ENCODE measurements at places on chromosomes 7 and 10. TPM values are rescaled to one million over a fixed set of nuclear protein-coding genes. Genes with fewer than 3 reads are reported as not detected.
A peak's percentile ranks its signal among the peaks of the same experiment; 100 is the strongest.

GRCh38 chr7:123366626-123367025 is 166.9 kb upstream of the SLC13A1 start:
- no peaks in the 10 kb centered on the region for H3K27me3 ChIP-seq
- H3K4me3 ChIP-seq: no peak overlapping the region
- H3K27ac ChIP-seq: no peak overlapping the region
- H3K4me1 ChIP-seq: no peaks in the 10 kb centered on the region
- no peaks in the 10 kb centered on the region for H3K36me3 ChIP-seq

The BEND7 gene
- 15.8 TPM for total RNA-seq

DNA sequence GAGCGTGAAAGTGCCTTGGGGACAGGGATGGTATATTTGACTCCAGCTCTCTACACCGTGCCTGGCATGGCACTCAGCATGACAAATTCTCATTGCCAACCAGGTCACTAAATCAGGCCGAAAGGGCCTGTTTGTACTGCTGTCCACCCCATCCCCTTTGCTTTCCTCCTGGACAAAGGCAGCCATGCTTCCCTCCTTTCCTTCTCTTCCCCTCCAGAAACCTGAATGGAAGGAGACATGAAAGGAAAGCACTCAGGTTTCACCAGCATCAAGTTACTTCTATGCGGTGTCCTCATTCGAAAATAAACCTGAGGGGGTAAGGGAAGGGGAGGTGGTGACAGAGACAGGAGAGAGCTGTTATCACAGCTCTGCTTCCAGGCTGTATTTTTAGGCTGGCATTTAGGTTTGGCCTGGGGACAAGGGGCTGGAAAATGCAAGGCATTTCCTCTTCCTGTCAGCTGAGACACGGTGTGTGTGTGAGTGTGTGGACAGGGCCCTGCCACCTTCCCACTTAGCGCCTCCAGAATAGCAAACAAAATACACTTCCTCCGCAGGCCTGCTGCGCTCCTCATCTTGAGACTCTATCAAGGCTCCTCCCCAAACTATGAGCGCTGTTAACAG is 79.9 kb upstream of the COL13A1 start:
- peaks cover 8% of the 10 kb centered on the region for H3K27me3 ChIP-seq
- no peak for DNase-seq
- peaks cover 17% of the 10 kb centered on the region for H3K4me1 ChIP-seq
- H3K36me3 ChIP-seq: peaks cover 13% of the 10 kb centered on the region
- no peak overlapping the region for H3K4me3 ChIP-seq

GRCh38 chr10:127849224-127849623 is 43.5 kb downstream of the CLRN3 start:
- no peak overlapping the region for H3K27ac ChIP-seq
- H3K27me3 ChIP-seq: no peaks in the 10 kb centered on the region
- DNase-seq: no peak
- H3K4me1 ChIP-seq: peaks cover 6% of the 10 kb centered on the region
- H3K4me3 ChIP-seq: no peak overlapping the region
- no peaks in the 10 kb centered on the region for H3K36me3 ChIP-seq

DNA sequence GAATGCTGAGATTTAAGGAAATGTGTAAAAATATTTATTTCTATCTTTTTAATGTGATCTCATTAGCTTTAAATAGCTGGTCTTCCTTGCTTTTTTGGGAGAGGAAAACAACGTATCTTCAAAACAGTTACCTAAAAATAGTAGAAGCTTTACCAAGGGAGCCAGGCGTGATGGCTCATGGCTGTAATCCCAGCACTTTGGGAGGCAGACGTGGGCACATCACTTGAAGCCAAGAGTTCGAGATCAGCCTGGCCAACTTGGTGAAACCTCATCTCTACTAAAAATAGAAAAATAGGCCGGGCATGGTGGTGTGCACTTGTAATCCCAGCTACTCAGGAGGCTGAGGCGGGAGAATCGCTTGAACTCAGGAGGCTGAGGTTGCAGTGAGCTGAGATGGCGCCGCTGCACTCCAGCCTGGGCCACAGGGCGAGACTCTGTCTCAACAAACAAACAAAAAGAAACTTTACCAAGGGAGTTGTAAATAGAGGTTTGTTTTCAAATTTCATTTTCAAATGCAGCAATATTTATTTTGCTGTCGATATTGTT is 48.4 kb upstream of the ITGB1 start:
- no peaks in the 10 kb centered on the region for H3K36me3 ChIP-seq
- no peak overlapping the region for H3K27ac ChIP-seq
- no peaks in the 10 kb centered on the region for H3K27me3 ChIP-seq
- no peak for DNase-seq
- peaks cover 35% of the 10 kb centered on the region for H3K4me1 ChIP-seq
- no peak overlapping the region for H3K4me3 ChIP-seq

The SLC39A12 gene
- total RNA-seq: not detected

- no peak for DNase-seq
- peaks cover 27% of the 10 kb centered on the region for H3K4me1 ChIP-seq
- no peak overlapping the region for H3K4me3 ChIP-seq
- H3K27ac ChIP-seq: peak overlapping the region; percentile 79
- H3K36me3 ChIP-seq: peaks cover 70% of the 10 kb centered on the region
Observed at GRCh38 chr7:155741805-155742204, 70.5 kb downstream of the SHH start.

- no peak overlapping the region for H3K27ac ChIP-seq
- H3K4me1 ChIP-seq: peaks cover 20% of the 10 kb centered on the region
- H3K36me3 ChIP-seq: no peaks in the 10 kb centered on the region
- peaks cover 4% of the 10 kb centered on the region for H3K27me3 ChIP-seq
- H3K4me3 ChIP-seq: no peak overlapping the region
Observed at GRCh38 chr10:43958964-43959363, 310.3 kb upstream of the ZNF32 start.

The CXCL12 gene
- 64.3 TPM for total RNA-seq

The HTR7 gene
- 11.2 TPM for total RNA-seq

The SRRM3 gene
- 24.6 TPM for total RNA-seq

GRCh38 chr10:74103560-74104258 is 46.9 kb downstream of the AP3M1 start:
- H3K4me3 ChIP-seq: no peak overlapping the region
- no peaks in the 10 kb centered on the region for H3K4me1 ChIP-seq
- H3K27ac ChIP-seq: peak overlapping the region; percentile 71
- H3K36me3 ChIP-seq: peaks cover 88% of the 10 kb centered on the region
- H3K27me3 ChIP-seq: no peaks in the 10 kb centered on the region
- no peak for DNase-seq

GRCh38 chr7:12256090-12256489 is 45.0 kb downstream of the TMEM106B start:
- no peaks in the 10 kb centered on the region for H3K36me3 ChIP-seq
- no peak for DNase-seq

DNA sequence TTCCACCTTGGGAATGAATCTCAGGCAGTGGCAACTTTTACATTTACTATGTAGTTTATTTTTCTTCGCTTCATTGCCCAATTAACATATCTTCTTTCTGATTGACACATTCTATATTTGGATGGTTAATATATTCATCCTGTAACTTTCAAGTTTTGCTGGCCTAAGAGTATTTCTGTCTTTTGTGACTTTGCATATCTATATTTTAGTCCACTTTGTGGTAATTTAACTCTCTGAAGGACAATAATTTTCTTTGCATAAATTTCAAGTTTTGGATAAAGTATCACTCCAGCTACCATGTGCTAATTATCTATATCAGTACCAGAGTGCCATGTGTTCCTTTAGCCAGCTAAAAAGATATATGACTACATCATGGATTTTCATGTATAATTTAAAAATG is 151.5 kb upstream of the KAT6B start:
- no peak for DNase-seq
- H3K4me1 ChIP-seq: peaks cover 4% of the 10 kb centered on the region
- H3K27ac ChIP-seq: no peak overlapping the region
- no peak overlapping the region for H3K4me3 ChIP-seq
- no peaks in the 10 kb centered on the region for H3K36me3 ChIP-seq

The OR13A1 gene
- 0.15 TPM for total RNA-seq

DNA sequence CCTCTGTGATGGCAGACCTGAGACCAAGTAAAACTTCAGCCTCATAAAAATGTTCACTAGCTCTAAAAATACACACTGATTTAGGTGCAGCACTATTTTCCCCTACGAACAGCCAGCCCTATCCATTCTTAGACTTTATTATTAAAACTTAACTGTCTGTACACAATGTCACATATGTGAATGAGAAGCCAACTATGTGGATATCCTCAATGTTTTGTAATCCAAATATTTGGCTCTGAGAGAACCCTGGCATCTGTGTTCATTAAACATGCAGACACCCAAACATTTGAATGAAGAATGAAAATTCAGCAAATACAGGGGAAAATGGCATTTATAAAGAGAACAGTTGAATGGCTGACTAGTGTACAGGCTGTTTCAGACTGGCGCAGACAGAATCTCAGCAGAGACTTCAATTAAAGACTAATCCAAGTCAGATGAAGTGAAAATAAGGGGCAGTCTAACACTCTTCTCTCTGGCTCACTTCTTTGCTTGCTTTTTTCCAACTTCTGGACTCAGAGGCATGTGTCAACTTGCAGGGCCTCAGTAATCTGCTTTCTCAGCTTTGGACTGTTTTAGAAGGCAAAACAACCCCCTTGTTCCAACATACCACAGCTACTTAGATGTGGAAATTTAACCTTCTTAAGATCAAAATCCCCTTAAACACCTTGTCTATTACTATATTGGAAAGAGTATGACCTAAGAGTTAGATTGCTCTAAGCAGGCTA is 47.4 kb upstream of the FAM180A start:
- DNase-seq: no peak
- peaks cover 12% of the 10 kb centered on the region for H3K4me1 ChIP-seq
- H3K4me3 ChIP-seq: no peak overlapping the region
- no peaks in the 10 kb centered on the region for H3K27me3 ChIP-seq

The CASTOR2 gene
- 38.7 TPM for total RNA-seq

The CPA4 gene
- total RNA-seq: not detected

DNA sequence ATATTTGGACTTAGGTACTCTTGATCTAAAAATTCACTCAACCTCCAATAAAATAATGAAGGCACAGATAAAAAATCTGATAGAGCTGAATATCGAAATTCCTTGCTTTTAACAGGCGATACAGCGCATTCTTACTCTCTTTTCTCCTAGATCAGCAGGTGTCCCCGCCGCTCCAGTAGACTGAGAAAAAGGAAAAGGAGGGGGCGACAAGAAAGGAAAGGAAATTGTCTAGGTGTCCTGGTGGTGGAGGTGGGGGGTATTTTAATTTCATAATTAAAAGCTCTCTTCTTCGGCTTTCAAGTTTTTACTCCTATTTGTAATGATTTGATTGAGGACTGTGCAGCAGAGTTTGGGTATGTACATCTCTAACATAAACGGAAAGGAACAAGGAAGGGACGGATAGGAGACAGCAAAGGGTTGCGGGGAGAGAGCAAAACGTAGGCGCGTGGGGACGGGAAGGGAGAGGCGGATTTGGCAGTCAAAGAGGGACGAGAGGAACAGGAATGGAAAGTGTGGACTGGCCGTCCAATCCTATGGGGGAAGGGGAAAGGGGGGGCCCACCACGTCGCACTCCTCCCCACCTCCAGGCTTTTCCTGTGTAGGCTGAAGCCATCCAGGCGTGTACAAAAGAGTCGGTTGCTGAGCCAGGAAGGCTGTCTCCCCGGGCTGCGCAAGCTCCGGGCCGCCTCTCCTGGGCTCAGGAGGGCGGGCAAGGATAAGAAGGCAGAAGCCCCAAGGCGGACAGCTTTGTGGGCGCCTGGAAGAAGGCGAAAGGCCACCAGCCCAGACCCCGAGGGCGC is 875 bp upstream of the HECTD2 start:
- H3K27me3 ChIP-seq: peaks cover 4% of the 10 kb centered on the region
- H3K27ac ChIP-seq: peak overlapping the region; percentile 98
- no peaks in the 10 kb centered on the region for H3K36me3 ChIP-seq
- peaks cover 55% of the 10 kb centered on the region for H3K4me1 ChIP-seq
- peak; percentile 42 for DNase-seq

The TFEC gene
- 0.17 TPM for total RNA-seq

- DNase-seq: peak; percentile 35
- no peaks in the 10 kb centered on the region for H3K4me1 ChIP-seq
- H3K36me3 ChIP-seq: peaks cover 6% of the 10 kb centered on the region
- no peak overlapping the region for H3K27ac ChIP-seq
- no peak overlapping the region for H3K4me3 ChIP-seq
- no peaks in the 10 kb centered on the region for H3K27me3 ChIP-seq
Observed at GRCh38 chr7:129160161-129160905, 15.8 kb downstream of the TSPAN33 start.

DNA sequence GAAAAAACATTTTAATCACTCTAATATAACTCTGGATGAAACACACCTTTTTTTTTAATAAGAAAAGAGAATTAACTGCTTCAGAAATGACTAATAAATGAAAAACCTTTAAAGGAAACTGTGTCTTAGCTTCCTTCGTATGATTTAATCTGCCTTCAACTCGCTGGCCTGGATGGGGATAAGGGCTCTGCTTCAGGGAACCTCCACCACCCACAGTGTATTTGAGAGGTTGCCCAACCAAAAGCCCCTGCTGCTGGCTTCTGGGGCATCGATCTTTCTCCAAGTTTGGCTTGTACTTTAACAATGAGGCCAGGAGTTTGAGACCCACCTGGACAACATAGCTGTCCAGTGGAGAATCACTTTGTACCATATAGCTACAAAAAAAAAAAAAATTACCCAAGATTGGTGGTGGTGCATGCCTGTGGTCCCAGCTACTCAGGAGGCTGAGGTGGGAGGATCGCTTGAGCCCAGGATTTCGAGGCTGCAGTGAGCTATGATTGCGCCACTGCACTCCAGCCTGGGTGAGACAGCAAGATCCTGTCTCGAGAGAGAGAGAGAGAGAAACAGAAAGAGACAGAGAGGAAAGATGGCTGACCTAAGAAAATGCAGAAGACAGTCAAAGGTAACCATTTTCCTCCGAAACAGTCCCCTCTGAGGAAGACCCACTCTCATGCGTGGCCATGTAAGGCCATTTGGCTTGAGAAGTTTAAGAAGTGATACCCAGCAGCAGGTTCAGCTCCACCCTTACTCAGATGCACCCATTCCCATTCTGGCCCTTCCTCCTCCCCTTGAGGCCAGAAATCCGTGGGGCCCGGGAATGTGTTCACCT is 13.6 kb upstream of the LIMK1 start:
- H3K27me3 ChIP-seq: no peaks in the 10 kb centered on the region
- no peak overlapping the region for H3K27ac ChIP-seq
- DNase-seq: no peak
- H3K4me3 ChIP-seq: no peak overlapping the region

The NEUROD6 gene
- not detected for total RNA-seq

GRCh38 chr7:104528142-104528541 is 199.7 kb downstream of the LHFPL3 start:
- no peaks in the 10 kb centered on the region for H3K36me3 ChIP-seq
- H3K27me3 ChIP-seq: peaks cover 4% of the 10 kb centered on the region
- H3K4me1 ChIP-seq: no peaks in the 10 kb centered on the region
- no peak overlapping the region for H3K4me3 ChIP-seq

The LBX1 gene
- not detected for total RNA-seq

The PNLIPRP2 gene
- total RNA-seq: 0.28 TPM
